Cortex of kidney (tissue), 1 donor: ENCODE measurements at places on chromosomes 5 and 9.

DNA sequence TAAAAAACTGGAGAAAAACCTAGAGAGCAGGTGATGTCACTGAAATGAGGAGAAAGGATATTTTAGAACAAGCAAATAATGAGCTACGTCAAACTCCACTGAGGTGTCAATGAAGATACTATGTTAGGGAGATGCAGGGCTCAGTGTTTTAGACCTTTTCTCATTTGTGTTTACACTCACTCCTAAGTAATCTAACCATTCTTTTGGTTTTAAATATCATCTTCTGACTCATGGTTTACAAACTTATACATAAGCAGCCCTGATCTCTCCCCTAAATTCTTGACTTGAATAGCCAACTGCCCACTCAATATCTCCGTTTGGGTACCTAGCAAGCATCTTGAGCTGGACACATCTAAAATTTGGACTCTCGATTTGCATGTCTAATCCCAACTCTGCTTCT lies 272.4 kb downstream of the MEF2C start:
- DNase-seq = no peak

GRCh38 chr5:148966348-148966747 lies 96.5 kb downstream of the SH3TC2 start:
- no peak for DNase-seq

- DNase-seq = no peak
Observed at GRCh38 chr5:115941051-115941675, 21.1 kb upstream of the LVRN start.

DNA sequence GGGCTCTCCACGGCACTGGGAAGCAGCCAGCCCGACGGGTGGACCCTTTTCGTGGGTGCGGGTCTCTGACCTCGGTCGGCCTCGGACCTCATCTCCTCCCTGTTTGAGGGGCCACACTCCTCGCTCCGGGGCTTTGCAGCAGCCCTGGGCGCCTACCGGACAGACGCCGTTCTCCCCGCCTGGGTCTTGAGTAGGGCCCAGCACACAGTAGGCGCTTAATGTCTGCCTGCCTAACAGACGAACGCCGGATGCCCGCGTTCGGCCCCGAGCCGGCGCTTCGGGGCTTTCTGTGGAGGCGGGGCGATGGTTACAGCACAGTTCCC lies 842 bp upstream of the GTF3C5 start:
- no peak for DNase-seq

DNA sequence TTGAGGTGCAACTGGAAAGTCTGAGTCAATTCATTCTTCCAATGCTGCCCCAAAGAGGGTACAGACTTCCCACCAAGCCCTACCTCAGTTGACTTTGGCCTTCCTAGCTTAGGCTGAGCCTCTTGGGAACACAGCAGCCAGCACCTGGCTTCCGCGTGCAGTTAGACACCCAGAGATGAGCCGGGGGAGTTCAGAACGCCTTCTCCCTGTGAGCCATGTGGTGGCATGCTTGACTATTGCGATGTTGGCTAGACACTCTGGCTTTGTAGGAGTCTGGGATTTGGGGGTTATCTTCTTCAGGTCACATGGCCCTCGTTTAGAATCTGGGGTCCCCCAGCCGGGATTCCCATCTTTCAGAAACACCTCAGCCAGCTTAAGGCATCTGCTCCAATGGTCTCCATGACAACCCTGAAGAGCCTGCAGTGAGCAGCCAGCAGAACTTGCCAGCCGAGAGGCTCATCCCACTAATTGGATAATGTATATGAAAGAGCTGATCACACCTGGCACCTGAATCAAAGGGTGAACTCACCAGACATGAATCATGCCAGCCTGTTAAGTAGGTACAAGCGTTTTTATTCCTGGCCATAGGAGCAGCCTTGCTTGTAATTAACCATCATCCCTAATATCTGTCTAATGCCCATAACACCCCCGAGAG lies 167.5 kb downstream of the SYK start:
- DNase-seq = no peak

DNA sequence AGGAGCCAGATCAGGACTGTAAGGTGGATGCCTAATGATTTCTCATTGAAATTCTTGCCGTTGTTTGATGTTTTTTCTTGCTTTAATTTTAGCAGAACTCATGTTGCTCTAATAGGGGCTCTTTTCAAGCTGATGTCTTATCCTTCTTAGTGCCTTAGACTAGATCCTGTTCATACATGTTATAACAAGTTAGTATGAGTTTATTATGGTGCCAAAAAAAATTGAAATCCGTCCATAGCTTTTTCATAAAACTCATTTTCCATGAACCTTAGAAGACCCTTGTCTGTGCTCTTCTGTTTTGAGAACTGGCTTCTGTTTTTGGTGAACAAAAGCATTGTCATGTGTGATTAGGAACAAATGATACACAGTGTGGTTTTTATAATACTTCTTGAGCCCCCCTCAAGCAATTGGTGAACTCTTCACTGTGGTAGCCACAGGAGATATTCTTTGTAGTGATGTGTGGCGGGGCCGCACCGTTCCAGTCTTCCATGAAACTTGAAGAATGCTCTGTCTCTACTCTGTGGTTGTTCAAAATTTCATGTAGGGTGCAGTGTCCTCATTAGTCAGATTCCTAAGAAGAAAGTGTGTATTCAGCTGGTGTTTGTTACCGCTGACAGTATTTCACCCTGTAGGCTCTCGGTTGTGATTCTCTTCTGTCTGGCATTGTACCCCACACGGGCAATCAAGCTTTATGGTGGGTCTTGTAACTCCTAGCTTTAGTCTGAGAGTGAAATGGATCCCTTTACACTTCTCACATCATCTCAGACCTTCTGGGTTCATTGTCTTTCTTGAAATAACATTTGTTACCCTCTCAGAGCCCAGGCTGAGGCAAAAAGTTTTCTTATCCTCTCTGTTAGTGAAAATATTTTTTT lies 10.7 kb downstream of the OTULIN start:
- DNase-seq = no peak
